ENCODE measurements at places on chromosomes 6 and 20.

- DNase-seq: no peak
Measured at GRCh38 chr6:33693186-33694105, 18.1 kb downstream of the UQCC2 start.

- DNase-seq: no peak
Measured at GRCh38 chr20:61575151-61575937, 323.3 kb downstream of the CDH4 start.

GRCh38 chr6:35729722-35730121 lies 7.1 kb upstream of the ARMC12 start:
- DNase-seq: no peak

- no peak for DNase-seq
Measured at GRCh38 chr6:45480752-45481415, 103.2 kb upstream of the SUPT3H start.

GRCh38 chr6:112367628-112368027 lies 20.5 kb downstream of the RFPL4B start:
- no peak for DNase-seq

GRCh38 chr20:35150846-35151579 lies 3.9 kb upstream of the EDEM2 start:
- DNase-seq: no peak

GRCh38 chr6:31287619-31288018 lies 15.7 kb upstream of the HLA-C start:
- DNase-seq: no peak

GRCh38 chr20:38585404-38586180 lies 4.6 kb downstream of the ADIG start:
- DNase-seq: no peak
